Stimulated activated CD4-positive, alpha-beta T cell treated with anti-CD3 and anti-CD28 coated beads, Interleukin-4, amount 100 ng/mL, for 24 hours (primary cell): ENCODE measurements at places on chromosomes 1 and 21.

DNA sequence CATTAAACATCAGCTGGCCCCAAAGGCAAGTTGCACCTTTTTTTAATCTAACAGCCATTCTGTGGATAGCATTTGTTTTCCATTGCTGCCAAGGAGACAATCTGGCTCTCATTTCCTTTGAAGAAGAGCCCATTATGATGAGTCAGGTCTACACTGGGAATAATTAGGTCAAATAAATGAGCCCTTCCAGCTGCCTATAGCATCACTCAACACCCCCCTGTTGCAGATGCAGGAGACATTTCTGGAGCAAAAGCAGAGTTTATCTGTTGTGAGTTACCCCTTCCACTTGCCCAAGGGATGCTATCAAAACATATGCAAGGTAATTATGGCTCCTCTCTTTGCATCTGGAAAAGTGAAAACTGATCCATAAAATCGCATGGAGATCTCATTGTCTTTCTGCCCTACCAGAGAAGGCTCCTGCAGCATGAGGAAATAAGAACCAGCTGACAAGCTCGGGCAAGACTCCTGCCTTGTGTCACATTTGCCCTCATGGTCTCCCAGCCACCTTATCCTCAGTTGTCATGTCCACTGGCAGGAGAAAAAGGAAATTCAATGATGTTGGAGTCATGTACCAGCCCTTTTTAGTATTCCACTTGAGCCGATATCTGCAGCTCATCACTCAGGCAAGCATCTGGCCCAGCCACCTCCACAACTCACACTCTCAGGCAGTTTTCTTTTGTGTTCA is 135.9 kb downstream of the SLC30A10 start:
- DNase-seq: no peak

- DNase-seq: no peak
These were observed 11.5 kb upstream of the MYOC start for GRCh38 chr1:171663854-171664575.

- no peak for DNase-seq
These were observed at the start of gene TNNT2 for GRCh38 chr1:201377611-201378092. Gene TNNT2, minus strand, starts transcription at chr1:201377680. Its CDS starts 4,426 bp downstream, at chr1:201373254.

GRCh38 chr1:8006037-8006963 is 19.8 kb downstream of the ERRFI1 start:
- DNase-seq: no peak
